ENCODE measurements at places on chromosomes 6 and 20. TPM values are rescaled to one million over a fixed set of nuclear protein-coding genes. Genes with fewer than 3 reads are reported as not detected.

The ARFGEF2 gene
- 89.4 TPM for total RNA-seq

The HTR1E gene
- not detected for total RNA-seq

The CST4 gene
- total RNA-seq: not detected

The CAGE1 gene
- total RNA-seq: 0.15 TPM

The MCM9 gene
- 17.2 TPM for total RNA-seq

The ZNF165 gene
- total RNA-seq: 8.6 TPM

The MYBL2 gene
- 76.9 TPM for total RNA-seq

The BAK1 gene
- total RNA-seq: 25.9 TPM

The METTL24 gene
- not detected for total RNA-seq

The SLC32A1 gene
- total RNA-seq: not detected

The PAK5 gene
- total RNA-seq: not detected

The LPA gene
- not detected for total RNA-seq

The RAD21L1 gene
- not detected for total RNA-seq

Data from HepG2 (cell line).